CD4-positive, alpha-beta memory T cell (primary cell): ENCODE measurements at places on chromosomes 6 and 20. TPM values are rescaled to one million over a fixed set of nuclear protein-coding genes. Genes with fewer than 3 reads are reported as not detected.
A peak's percentile ranks its signal among the peaks of the same experiment; 100 is the strongest.

DNA sequence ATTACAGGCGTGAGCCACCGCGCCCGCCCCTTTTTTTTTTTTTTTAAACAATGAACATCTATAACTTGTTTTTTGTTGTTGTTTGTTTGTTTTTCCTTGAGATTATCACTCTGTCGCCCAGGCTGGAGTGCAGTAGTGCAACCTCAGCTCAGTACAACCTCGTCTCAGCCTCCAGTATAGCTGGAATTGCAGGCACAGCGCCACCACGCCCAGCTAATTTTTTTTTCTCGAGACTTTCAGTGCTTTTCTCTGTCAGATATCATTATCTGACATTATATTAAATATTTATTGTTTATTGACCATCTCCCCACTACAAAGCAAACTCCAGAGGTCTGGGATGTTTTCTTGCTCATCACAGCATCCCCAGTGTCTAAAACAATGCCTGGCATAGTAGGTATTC, 2.3 kb upstream of the DLK2 start:
- H3K36me3 ChIP-seq = no peaks in the 10 kb centered on the region
- H3K27ac ChIP-seq = no peak overlapping the region
- DNase-seq = no peak
- no peak overlapping the region for H3K4me3 ChIP-seq
- peaks cover 15% of the 10 kb centered on the region for H3K4me1 ChIP-seq

GRCh38 chr6:68114463-68115047, 520.5 kb upstream of the ADGRB3 start:
- no peaks in the 10 kb centered on the region for H3K4me1 ChIP-seq
- no peaks in the 10 kb centered on the region for H3K36me3 ChIP-seq
- no peak for DNase-seq
- H3K4me3 ChIP-seq = no peak overlapping the region
- H3K27ac ChIP-seq = no peak overlapping the region
- no peaks in the 10 kb centered on the region for H3K27me3 ChIP-seq

Gene SLX4IP
- 1.7 TPM for polyA plus RNA-seq

Gene BMP6
- not detected for polyA plus RNA-seq

DNA sequence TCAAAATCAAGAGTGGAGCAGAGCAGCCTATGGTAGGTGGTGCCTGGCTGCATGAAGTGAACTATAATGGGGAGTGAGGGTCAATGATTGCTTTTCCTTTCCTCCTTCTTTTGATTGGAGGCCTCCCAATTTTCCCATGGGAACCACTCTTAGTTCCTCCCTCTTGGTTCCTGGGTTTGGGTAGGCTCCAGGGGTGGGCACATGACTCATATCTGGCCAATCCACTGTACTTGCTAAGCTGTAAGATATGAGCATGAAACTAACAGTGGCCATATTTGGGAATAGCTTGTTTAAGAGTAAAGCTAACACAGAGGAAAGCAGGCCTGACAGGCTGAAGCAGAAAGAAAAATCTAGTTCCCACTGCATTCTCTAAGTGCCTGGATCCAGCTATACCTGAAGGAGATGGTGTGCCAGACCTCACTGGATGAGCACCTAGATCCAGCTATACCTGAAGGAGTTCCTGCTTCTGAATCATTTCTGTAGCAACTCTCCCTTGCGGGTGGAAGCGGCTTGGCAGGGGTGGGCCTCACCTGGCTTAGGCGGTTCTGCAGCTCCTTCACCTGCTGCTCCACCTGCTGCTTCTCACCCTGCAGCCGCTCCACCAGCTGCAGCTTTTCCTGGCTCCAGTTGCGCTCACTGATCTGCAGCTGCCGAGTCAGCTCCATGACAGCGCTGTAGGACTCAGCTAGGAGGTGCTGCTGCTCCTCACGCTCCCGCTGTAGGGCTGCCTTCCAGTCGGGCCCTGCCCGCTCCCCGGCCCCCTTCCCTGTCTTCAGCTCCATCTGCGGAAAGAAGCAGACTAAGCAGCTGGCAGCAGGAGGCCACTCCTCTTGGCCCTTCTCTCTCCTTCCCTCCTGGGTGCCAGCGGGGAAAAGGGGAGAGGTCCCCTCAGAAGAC, 29.0 kb upstream of the DSN1 start:
- H3K4me1 ChIP-seq = no peaks in the 10 kb centered on the region
- H3K36me3 ChIP-seq = no peaks in the 10 kb centered on the region
- no peak for DNase-seq

DNA sequence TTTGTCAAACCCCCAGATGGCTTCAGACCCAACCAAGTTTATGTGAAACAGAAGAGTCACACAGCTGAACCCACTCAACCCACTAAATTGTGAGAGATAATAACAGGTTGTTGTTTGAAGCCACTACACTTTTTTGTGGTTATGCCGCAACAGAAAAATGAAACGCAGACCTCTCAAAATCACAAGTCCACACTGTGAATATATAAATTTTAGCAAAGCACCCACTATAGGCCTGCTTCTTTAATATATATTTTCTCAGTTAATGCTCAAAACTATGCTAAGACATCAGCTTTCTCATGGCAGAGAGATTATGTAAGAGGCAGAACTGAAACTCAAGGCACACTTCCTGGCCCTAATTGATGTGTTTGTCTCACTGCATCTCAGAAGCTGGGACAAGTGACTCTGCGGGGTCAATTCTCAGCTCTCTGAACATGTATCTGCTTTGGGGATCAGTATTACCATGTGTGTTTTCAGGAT, 27.7 kb downstream of the MAP3K5 start:
- no peak overlapping the region for H3K4me3 ChIP-seq
- peaks cover 95% of the 10 kb centered on the region for H3K4me1 ChIP-seq
- peak overlapping the region; percentile 62 for H3K27ac ChIP-seq
- H3K27me3 ChIP-seq = no peaks in the 10 kb centered on the region

GRCh38 chr6:103405321-103405720, 1454.4 kb downstream of the HACE1 start:
- no peaks in the 10 kb centered on the region for H3K36me3 ChIP-seq
- H3K27me3 ChIP-seq = no peaks in the 10 kb centered on the region
- no peak overlapping the region for H3K27ac ChIP-seq

GRCh38 chr6:170273191-170273590, 17.7 kb downstream of the DLL1 start:
- peaks cover 26% of the 10 kb centered on the region for H3K4me1 ChIP-seq
- no peaks in the 10 kb centered on the region for H3K27me3 ChIP-seq
- DNase-seq = no peak
- H3K4me3 ChIP-seq = no peak overlapping the region
- no peaks in the 10 kb centered on the region for H3K36me3 ChIP-seq

Gene EMILIN3
- polyA plus RNA-seq = not detected

Gene FAM209A
- 0.30 TPM for polyA plus RNA-seq

Gene C4A
- polyA plus RNA-seq = not detected

DNA sequence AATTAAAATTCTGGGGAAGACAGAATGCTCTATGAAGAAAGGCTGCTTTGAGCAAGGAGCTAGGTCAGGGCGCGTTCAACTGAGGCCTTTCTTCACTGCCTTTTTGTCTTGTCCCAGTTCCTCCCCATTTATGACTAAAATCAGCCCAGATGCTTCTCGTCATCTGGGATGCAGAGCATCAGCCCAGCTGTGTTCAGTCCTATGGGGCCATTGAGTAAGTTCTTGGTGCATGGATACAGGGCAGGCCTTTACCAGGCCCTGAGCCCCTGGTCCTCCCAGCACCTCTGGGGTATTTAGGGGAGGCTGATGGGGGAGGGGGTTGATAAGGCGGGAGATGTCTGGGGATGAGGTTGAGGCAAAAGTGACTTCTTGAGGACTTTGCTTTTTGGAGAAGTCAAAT, 55.7 kb downstream of the PTPN1 start:
- H3K36me3 ChIP-seq = peaks cover 66% of the 10 kb centered on the region
- no peak for DNase-seq
